ENCODE measurements at places on chromosomes 1 and 21.

GRCh38 chr1:56339786-56340465 is 239.4 kb downstream of the PLPP3 start:
- no peak for DNase-seq

- no peak for DNase-seq
These were observed 165.8 kb downstream of the AK5 start for GRCh38 chr1:77447669-77448068.

DNA sequence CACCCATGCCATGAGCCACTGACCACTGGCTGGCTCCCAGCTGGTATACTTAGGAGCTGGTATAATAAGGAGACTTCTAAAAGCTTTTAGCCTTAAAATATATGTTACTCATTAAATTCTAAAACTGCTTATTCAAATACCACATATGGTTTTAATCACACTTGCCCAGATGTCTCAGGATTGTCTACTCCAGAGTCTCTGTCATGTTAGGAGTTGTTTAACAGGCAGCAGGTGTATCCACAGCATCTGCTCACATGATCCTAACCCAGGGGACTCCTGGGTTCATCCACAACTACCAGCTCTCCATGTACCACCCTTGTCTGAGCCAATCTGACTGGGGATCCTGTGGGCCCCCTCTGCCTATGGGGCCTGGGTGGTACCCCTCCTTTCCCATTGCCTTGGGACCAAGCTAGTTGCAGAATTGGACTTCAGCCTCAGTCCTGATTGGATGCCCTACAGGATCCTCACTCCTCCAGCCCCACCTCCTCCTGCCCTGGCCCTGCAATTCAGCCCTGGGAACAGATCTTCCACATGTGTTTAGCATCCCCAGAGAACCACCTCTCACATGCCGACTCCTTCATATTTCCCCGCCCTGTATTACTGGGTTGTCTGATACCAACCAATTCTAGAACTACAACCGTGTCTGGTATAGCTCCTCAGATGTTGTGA is 61.3 kb downstream of the BCAR3 start:
- DNase-seq: no peak

GRCh38 chr1:26125382-26125781 is 13.8 kb downstream of the PDIK1L start:
- DNase-seq: no peak

- DNase-seq: no peak
These were observed 34.0 kb upstream of the ADGRL4 start for GRCh38 chr1:79040424-79041082.

GRCh38 chr1:181117648-181118449 is 29.3 kb downstream of the IER5 start:
- DNase-seq: no peak

GRCh38 chr1:161730050-161730564 is 8.8 kb downstream of the FCRLB start:
- DNase-seq: peak; percentile 25

DNA sequence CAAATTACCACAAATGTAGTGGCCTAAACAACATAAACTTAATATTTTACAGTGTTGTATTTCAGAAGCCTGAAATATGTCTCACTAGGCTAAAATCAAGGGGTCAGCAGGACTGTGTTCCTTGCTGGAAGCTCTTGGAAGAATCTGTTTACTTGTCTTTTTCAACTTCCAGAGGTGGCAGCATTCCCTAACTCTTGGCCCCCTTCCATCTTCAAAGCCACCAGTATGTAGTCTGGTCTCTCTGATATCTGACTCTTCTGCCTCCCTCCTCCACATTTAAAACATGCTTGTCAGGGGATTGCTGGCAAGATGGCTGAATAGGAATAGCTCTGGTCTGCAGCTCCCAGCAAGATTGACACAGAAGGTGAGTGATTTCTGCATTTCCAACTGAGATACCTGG is 567.5 kb downstream of the PLA2G4A start:
- DNase-seq: no peak

GRCh38 chr1:115183158-115183557 is 93.9 kb upstream of the TSPAN2 start:
- no peak for DNase-seq

- DNase-seq: no peak
These were observed 196.0 kb downstream of the URB2 start for GRCh38 chr1:229822026-229822425.

- peak; percentile 53 for DNase-seq
These were observed 49.2 kb upstream of the C1orf198 start for GRCh38 chr1:230917284-230918135.

GRCh38 chr1:66360285-66360724 is 173.6 kb upstream of the SGIP1 start:
- no peak for DNase-seq

DNA sequence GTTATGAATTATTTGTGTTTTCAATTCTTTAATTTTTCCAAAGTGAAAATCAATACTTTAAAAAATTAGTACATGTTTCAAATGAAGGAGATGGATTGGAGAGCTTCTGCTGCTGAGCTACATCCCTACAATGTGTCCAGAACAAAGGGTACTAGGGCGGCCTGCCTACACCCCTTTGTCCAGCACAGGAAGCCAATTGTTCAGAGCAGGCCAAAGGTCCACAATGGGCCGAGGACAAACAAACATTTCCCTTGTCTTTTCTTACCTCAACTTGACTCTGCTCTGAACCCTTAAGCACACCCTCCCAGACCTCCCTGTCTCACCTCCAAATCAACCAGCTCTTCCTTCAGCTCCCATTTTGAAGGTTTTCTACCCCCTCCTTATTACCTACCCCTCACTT is 39.4 kb upstream of the CAMK1G start:
- no peak for DNase-seq

GRCh38 chr21:29056538-29057050 is 16.9 kb downstream of the CCT8 start:
- DNase-seq: no peak

DNA sequence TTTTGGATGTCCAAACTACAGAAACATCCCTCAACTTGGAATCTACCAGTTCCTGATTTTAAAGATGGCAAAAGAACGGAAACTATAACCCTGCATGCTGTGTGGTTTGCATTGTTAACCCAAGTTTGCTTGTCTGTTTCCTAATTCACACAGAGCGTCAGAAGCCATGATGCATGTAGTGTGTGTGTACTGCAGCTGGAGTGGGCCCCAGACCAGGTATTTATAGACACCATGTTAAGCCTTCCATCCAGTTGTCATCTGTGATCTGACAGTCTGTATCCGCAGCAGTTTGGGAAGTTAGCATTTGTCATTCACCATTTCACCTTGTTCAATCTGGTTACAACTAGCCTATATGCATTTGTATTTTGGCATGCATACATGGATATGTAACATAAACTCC is 27.7 kb upstream of the PLEKHM2 start:
- DNase-seq: no peak

DNA sequence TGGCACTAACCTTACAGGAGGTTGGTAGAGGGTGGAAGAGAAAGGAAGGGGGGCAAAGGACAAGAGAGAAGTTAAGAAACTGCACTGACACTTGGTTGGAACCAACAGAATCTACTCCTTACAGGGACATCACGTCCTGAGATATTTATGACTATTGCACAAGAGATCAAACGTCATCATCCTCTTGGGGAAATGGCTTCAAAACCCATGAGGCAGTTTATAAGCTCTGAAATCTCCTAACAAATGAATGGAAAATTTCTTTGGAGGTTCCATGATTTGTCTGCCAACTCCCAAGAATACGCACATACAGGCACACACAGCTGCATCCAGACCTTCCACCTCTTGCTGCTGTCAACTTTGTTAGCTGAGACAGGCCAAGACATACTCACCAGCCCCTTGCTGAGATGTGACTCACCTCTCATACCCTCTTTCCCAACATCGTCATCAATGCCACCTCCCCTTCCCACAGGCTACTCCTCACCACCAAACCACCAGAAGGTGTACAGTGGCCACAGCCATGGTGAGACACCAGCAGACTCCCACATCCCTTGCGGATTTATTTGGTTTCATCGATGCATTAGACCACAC is 135.5 kb downstream of the SETD4 start:
- DNase-seq: peak; percentile 64

DNA sequence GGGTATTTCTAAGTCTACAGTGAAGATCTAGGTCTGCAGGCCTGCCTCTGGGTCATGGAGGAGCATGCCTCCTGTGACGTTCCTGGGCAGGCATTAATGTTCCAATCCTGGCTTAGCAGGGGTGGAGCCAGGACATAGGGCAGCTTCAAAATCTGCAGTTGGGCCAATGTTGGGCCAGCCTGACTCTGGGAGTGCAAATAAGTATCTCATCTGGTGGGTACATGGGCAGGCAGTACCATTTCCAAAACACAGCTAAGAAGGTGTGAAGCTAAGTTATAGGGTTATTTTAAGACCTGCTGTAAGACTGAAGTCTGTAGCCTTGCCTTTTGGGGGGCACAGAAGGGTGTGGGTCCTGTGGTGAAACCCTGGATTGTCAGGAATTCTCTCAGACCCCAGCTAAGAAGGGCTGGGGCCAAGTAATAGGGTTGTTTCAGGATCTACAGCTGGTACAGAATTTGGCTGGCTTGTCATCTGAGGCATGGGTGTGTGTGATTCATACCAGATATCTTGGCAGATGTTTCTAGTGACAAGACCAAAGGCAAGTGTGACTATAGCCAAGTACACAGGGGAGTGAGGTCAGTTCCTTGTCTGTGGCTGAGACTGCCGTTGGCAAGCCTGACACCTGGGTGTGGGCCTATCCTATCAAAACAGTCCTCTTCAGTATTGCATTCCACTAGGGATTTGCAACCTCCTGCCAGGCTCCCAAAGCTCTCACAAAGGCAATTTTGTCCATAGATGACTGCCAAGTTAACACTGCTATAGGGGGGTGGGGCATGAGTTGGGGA is 468.7 kb upstream of the B3GALT2 start:
- peak; percentile 2 for DNase-seq

- no peak for DNase-seq
These were observed 12.5 kb downstream of the MECR start for GRCh38 chr1:29218223-29218622.

DNA sequence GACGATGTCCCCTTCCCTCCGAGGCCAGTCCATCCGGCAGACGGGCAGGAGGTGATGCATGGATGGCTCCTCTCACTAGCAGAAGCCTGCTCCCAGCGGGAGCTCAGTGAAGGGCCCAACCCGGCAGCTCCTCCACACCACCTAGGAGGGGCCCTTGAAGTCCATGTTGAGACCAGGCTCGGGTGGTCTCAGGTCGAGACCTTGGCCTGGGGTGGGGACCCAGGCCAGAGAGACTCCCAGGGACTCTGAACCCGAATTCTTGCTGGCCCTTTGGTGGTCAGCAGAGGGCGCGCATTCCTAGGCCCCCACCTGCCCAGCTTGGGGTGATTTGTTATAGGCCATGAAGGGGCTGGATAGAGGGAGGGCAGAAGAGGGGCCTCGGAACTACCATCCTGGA is 642 bp upstream of the NT5C1A start:
- DNase-seq: no peak

GRCh38 chr21:33149181-33149580 is 79.2 kb downstream of the OLIG1 start:
- DNase-seq: no peak

GRCh38 chr21:43768868-43769167 is 7.3 kb downstream of the CSTB start:
- no peak for DNase-seq

DNA sequence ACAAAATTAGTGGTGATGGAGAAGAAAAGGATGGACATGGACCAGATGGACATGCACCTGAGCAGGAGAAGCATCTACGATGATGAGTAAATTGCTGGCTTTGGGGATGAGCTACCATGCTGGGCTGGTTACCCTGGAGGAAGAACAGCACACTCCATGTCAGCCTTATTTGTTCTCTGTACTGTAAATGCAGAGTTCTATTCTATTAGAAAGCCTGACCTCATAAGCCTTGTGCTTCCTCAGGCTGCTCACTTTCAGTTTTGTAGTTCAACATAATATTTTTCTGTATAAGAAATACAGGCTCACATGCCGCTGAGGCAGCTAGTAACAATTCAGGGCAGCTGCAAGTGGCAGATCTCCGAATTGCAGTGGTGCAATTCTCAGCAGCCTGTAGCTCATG is 249.6 kb downstream of the PLA2G4A start:
- DNase-seq: no peak

DNA sequence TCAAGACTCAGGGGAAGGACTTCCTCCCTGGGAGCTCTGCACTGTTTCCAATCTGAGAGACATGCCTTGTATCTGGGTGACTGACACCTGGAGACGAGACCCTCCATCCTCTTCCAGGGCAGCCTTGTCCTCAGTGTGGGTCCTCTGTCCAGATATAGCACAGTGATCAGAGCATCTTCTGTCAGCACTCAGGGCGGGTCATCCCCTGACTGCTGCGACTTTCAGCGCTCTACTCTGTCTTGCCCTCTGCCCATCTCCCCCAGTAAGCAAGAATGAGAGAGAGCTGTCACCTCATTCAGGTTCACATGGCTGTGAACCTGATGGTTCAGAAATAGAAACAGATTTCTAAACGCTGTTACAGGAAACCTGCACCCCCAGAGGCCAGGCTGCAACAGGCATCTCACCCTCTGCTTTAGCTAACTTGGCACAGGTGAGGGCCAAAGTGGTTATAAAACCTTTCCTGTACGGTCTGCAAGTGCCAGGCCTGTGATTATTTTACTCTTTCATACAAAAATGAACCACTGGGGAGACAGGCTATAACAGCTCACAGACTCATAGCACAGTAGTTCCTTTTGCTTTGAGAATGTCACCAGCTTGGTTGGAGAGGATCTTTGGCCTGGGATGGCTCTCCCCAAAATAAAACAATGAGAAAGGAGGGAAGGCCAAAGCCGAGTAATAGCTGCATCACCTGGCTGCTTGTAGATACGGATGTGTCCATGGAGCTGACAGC is 11.4 kb upstream of the TENT5C start:
- no peak for DNase-seq

DNA sequence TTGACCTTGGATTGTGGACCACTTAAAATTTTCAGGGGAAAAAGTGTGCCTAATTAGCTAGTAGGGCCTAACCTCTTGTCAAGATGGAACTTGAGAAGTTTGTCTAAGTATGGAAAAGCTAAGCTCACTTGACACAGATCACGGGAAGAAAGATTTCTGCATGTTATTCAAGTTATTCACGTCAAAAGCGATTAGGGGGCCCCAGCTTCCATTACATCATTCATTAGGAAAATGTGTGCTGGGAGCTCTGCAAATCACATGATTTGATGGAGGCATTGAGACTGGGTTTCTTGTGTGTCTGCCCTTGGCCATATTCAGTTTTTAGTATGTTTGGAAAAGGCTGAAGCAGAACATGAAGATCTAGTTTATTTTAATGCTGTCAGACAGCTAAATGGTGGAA is 15.5 kb upstream of the POGZ start:
- DNase-seq: no peak

DNA sequence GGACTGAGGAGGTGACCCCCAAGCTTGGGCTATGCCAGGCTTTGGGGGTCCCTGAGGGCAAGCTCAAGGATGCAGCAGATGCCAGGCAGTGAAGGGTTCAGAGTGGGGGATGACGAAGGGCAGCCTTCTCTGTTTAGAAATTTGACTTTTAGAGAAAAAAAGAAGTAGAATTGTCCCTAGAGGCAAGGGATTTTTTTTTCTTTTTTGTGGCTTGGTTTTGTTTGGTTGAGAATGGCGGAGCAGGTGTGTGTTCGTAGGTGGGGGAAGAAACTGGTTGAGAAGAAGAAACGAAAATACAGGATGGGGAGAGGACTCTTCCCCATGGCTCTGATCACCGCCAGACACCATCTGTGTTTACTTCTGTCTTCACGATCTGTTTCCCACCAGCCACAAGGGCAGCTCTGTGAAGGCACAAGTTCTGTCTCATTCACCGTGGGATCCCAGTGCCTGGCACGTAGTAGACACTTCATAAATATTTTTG is 8.2 kb downstream of the PLA2G5 start:
- no peak for DNase-seq

GRCh38 chr1:36855699-36856494 is 178.4 kb downstream of the GRIK3 start:
- DNase-seq: no peak

Data from stromal cell of bone marrow (primary cell).